Activated naive CD8-positive, alpha-beta T cell treated with anti-CD3 and anti-CD28 coated beads, Interleukin-2, amount 10 ng/mL, durations not matched to agents 7 days and 5 days (primary cell): ENCODE measurements at places on chromosomes 1 and 21. TPM values are rescaled to one million over a fixed set of nuclear protein-coding genes. Genes with fewer than 3 reads are reported as not detected.

GRCh38 chr1:178537382-178538090 lies 24.6 kb downstream of the TEX35 start:
- H3K27ac ChIP-seq = no peak overlapping the region
- no peak overlapping the region for H3K4me3 ChIP-seq
- no peaks in the 10 kb centered on the region for H3K27me3 ChIP-seq
- H3K4me1 ChIP-seq = peaks cover 2% of the 10 kb centered on the region

DNA sequence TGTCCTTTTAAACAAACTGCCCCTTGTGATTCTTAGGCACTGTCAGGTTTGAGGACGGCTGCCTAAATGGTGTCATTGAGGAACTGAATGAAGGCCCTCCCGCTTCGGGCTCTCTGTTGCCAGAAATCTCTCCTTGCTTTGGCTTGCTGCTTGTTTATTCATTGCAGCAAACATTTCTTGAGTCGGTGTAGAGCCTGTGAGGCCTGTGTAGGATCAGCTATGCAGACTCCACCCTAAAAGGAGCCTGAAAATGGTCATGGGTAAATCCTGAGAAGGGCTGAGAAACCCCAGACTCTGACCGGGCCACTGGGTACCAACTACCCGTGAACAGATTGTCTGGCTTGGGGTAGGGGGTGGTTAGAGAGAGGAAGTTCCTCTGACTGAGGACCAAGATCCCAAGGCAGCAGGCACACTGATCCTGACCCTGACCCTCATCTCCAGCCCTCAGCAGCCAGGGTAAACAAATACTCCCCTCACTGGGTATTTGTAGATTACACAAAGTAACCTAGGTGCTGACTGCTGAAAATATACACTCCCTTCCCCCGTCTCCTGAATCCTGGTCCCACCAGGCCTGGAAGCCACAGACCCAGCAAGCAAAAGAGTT lies 3.1 kb downstream of the IL6R start:
- no peak overlapping the region for H3K27ac ChIP-seq
- peak overlapping the region; percentile 39 for H3K4me3 ChIP-seq
- peaks cover 51% of the 10 kb centered on the region for H3K4me1 ChIP-seq
- peaks cover 20% of the 10 kb centered on the region for H3K27me3 ChIP-seq
- no peaks in the 10 kb centered on the region for H3K36me3 ChIP-seq

DNA sequence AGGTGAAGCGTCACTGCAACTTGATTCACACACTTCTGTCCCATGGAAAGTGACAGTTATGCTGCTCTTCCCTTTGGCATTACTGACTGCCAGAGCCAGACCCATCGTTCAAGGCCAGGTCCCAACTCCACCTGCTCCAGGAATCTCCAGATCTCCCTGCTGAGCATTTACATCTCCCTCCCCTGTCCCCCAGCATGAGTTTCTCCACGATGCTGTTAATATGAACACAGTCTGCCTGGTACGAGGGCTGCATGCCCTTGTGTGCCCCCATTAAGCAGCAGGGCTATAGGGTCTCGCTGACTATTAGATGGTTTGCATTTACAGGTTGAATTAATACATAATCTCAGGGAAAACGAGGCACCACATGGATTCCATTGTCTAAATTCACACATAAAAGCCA lies 4.3 kb downstream of the F3 start:
- no peak for DNase-seq
- H3K4me3 ChIP-seq = no peak overlapping the region
- H3K27me3 ChIP-seq = peaks cover 53% of the 10 kb centered on the region
- H3K27ac ChIP-seq = no peak overlapping the region
- H3K4me1 ChIP-seq = peaks cover 3% of the 10 kb centered on the region

DNA sequence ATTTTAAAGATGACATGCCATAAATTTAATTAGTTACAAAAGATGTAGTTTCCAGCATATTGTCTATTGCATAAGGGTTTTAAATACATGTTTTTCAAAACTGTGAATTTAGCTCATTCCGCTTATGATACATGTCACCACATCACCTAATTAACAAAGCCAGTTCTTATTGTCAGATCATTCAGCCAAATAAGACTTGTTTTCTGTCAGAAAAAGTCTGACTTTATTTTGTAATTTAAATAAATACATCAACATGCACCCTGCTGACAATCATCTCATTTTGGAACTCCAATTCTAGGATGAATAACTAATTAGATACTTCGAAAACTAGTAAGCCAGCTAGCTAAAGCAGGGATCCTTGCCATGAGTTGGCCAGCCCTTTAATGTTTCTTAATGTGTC lies 110.9 kb upstream of the APP start:
- no peaks in the 10 kb centered on the region for H3K27me3 ChIP-seq
- no peak for DNase-seq
- H3K36me3 ChIP-seq = no peaks in the 10 kb centered on the region
- H3K4me1 ChIP-seq = no peaks in the 10 kb centered on the region
- H3K4me3 ChIP-seq = no peak overlapping the region

- DNase-seq = no peak
- peak overlapping the region; percentile 93 for H3K4me3 ChIP-seq
- H3K36me3 ChIP-seq = peaks cover 7% of the 10 kb centered on the region
- H3K27ac ChIP-seq = peak overlapping the region; percentile 83
- no peaks in the 10 kb centered on the region for H3K27me3 ChIP-seq
- peaks cover 30% of the 10 kb centered on the region for H3K4me1 ChIP-seq
Observed at GRCh38 chr1:23779826-23780371, 1.7 kb downstream of the PITHD1 start.

GRCh38 chr1:30749691-30750583 lies 7.6 kb downstream of the LAPTM5 start:
- peaks cover 90% of the 10 kb centered on the region for H3K4me1 ChIP-seq
- H3K36me3 ChIP-seq = peaks cover 25% of the 10 kb centered on the region
- H3K27ac ChIP-seq = peak overlapping the region; percentile 96
- H3K27me3 ChIP-seq = no peaks in the 10 kb centered on the region
- H3K4me3 ChIP-seq = peak overlapping the region; percentile 86

DNA sequence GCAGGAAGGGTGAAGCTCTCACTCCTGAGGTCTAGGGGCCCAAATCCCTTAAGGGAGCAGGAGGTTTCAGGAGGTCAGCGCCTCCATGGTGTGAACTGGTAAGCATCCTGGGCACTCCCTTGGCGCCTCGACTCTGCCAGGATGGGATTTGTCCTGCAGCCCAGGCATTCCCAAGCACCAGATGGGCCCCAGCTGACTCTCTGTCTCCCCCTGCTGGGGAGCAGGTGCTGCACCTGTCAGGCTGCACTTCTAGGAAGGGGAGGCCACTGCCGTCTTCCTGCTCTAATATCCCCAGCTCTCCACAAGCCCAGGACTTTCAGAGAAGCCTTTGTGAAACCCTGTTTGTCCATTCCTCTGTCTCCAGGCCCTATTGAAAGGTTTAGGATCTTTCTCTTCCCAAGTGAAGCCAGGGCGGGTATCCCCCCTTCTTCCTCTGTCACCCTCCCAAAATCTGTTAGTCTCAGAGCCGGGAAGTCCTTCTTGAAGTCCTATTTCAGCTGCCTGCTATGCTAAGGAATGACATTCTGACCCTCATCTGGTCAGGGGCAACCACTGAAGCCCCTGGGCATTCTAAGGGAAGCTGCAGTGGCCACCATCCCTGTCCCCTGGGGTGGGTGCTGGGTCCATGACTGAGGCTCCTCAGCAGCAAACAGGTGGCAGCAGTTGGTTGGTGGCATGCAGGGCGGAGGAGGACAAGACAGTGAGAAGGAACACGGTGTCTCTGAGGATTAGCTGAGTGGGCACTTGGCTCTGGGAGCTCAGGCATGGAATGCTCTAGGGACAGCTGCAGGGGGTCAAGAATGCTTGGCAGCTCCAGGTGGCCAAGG lies 3.2 kb downstream of the MYBPH start:
- DNase-seq = peak; percentile 65
- H3K27ac ChIP-seq = no peak overlapping the region
- peaks cover 4% of the 10 kb centered on the region for H3K27me3 ChIP-seq
- H3K36me3 ChIP-seq = no peaks in the 10 kb centered on the region
- no peak overlapping the region for H3K4me3 ChIP-seq
- no peaks in the 10 kb centered on the region for H3K4me1 ChIP-seq

Gene PUM1
- 114 TPM for total RNA-seq

Gene AXDND1
- 0.85 TPM for total RNA-seq

Gene SYCP1
- not detected for total RNA-seq
